ENCODE measurements at places on chromosomes 16 and 17.

DNA sequence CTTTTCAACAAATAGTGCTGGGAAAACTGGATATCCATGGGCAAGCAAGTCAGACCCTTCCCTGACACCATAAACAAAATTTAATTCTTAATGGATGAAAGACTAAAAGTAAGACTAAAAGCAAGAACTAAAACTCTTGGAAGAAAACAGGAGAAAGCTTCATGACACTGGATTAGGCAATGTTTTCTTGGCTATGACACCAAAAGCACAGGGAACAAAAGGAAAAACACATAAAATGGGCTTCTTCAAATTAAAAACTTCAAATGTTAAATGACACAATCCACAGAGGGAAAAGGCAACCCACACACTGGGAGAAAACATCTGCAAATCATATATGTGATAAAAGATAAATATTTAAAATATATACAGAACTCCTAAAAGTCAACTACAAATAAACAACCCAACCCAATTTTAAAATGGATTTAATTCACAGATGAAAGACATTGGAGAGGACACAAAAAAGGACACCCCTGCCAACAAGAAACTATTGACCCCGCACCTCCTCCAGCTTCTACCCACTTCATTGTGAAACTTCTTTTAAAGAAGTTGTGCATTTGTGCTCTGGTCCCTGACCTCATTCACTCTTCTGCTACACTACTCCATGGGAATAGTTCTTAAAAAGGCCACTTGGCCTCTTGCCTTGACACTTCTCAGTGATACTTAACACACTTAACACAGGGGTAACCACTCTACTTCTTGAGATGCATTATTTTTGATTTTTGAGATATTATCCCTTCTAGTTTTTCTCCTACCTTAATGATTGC, 80.3 kb downstream of the TRIM37 start:
- DNase-seq: no peak

DNA sequence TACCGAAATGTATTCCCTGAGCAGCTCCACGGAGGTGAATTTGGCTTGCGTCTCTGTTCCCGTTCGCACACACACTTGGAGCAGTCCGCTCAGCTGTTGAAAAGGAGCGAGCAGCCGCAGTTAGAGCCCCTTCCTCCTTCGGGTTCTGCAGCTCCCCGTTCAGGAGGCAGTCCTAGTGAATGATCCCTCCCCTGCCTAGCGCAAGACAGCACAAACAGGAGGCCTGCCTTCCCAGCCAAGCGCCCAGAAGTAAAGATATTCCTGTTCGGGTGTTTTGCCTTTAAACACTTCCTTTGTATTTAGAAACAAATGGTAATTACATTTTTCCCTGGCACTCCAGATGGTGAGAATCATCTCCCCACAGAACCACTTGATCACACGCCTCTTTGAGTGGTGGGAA, 64.7 kb downstream of the ABCC12 start:
- no peak for DNase-seq

GRCh38 chr16:77937473-77938149, 84.7 kb upstream of the CLEC3A start:
- no peak for DNase-seq

- DNase-seq: no peak
Measured at GRCh38 chr17:55816532-55817396, 65.9 kb downstream of the PCTP start.

- no peak for DNase-seq
Measured at GRCh38 chr17:81218459-81218858, 4.3 kb downstream of the CEP131 start.

GRCh38 chr16:75175074-75175473, 26.8 kb downstream of the ZFP1 start:
- no peak for DNase-seq

- no peak for DNase-seq
Measured at GRCh38 chr17:71799657-71800056, 321.2 kb upstream of the SOX9 start.

GRCh38 chr16:19883966-19884485, 622 bp downstream of the GPRC5B start:
- no peak for DNase-seq

Measured in activated CD4-positive, alpha-beta T cell treated with anti-CD3 and anti-CD28 coated beads, Interleukin-2, amount 50 U/mL, for 16 hours (primary cell).